ENCODE measurements at places on chromosomes 5 and 9.

DNA sequence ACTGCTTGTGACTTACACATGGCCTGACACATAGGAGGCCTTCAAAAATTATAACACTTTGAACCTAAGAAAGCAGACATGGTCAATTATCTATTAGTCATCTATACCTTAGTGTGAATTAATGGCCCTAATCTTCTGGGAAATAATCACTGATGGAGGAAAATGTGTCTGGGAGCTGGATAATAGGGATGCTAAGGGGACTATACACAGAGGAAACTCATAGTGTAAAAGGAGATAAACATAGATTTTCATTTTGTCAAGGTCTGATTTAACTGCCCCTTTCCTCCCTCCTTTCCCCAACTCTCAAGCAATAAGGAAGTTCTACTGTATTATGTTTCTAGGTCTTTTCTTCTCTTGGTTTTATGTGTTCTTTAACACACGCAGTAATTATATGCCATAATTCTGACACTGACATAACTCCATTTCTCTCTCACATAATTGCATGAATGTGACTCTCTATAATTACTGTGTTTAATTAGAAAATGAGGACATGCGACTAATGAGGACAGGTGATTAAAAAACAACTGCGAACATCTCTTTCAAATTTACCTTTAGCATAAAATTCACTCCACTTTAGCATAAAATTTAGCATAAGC is 18.7 kb upstream of the PRELID2 start:
- DNase-seq: no peak

DNA sequence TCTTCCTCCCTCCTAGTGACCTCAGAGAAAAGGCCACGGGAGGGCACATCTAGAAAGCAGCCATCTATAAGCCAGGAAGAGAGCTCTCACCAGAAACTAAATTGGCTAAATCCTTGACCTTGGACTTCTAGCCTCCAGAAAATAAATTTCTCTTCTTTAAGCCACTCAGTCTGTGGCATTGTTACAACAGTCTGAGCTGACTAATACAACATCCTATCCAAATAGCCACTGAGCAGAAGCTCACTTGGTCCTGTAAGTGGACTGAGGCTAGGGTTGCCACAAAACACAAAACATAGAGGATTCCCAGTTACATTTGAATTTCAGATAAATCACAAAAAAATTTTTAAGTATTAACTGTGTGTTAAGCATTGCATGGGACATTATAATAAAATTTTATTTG is 383.4 kb downstream of the MLLT3 start:
- DNase-seq: no peak

- peak; percentile 62 for DNase-seq
Observed at GRCh38 chr5:74325866-74326265, 314.7 kb downstream of the ENC1 start.

DNA sequence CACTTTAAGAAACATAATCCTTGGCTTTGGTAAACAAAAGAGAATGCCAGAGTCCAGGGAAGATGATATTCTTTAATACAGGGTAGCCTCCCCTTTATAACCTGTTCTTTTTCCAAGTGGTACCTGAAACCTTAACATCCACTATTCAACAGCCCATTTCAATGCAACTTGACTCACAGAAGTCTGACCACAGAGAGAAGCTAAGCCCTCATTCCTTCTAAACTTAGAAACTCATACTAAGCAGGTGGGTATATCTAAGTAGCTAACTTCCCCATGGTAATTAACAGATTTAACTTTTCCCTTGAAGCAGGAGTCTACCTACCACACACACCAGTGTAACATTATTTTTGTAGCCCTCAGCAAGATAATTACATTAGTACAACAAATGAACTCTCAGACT is 91.9 kb downstream of the CEMIP2 start:
- DNase-seq: no peak

GRCh38 chr9:21336457-21336856 is 1.3 kb upstream of the KLHL9 start:
- no peak for DNase-seq

- no peak for DNase-seq
Observed at GRCh38 chr9:34650816-34651215, 1.2 kb upstream of the IL11RA start.

- peak; percentile 49 for DNase-seq
Observed at GRCh38 chr5:56818450-56819037, 3.2 kb downstream of the MAP3K1 start.

DNA sequence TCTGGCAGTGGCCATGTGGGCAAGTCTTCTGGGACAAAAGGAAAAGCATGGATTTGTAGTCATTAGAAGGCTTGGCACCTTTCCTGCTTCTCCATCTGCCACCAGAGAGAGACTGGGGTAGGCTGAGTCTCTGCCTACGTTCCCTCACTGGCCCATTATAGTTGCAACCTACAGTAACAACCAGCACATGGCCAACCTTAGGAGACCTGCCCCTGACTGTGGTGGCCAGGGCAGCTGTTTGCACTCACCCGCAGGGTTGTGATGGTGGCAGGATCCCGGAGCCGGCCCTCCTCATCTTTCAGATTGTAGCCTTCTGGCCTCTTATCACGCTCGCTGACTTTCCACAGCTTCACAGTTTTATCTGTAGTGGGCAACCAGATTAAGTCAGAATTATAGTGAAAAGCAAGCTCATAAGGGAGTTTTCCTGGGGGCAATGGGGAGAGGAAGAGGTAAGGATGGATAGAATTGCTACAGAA is 174.9 kb upstream of the GPR151 start:
- DNase-seq: no peak

DNA sequence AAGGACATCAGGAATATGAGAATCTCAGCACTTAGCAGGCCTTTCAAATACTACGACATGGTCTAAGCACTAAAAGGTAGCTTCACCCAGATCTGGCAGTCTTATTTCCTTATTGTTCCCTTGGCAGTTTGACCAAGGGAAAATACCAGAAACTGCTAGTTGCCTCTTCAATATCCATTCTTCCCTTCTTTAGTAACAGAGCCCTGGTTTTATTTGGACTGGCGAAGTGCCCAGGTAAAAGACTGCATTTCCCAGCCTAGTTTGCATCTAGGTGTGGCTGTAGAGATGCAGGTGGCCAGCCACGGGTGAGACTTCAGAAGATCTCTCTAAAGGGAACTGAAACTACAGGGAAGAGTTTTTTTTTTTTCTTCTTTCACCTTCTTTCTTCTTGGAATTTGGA is 21.6 kb downstream of the DMRT2 start:
- no peak for DNase-seq

DNA sequence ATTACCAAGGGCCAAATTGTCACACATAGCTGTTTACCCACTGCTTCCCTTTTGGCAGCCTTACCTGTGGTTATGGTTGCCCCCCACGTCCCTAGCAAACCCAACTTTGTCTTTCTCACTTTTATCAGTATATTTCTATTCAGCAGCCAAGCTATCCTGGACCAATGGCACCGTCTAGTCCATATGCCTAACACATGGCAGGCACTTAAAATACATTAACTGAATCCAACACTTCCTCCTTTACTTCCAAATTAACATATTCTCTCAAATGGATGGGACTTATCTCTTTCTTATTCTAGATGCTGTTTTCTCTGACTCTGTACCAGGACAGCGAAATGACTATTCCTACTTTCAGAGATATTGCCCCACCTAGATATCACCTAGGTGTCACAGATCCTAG is 50.9 kb upstream of the SLC44A1 start:
- no peak for DNase-seq

DNA sequence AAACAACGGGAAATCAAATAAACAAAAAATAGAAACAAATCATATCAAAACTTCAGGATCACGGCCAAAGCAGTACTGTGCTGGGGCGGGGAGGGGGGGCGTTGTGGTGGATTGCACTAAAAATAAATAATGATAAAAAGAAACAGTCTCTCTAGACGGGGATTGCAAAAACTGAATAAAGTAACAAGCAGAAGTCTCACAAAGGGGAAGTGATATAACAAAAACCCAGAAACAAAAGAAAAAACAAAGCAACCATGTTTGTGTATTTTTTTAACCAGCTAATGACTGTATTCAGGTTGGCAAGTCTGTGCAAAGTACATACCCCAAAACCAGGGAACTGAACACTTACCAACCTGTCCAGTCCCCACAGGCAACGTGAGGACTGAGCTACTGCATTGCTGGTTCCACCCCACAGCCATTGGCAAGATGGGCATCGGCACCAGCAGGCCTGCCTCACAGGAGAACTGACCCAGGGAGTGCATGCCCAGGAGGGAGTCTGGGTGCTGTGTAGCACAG is 24.1 kb downstream of the BICD2 start:
- no peak for DNase-seq

DNA sequence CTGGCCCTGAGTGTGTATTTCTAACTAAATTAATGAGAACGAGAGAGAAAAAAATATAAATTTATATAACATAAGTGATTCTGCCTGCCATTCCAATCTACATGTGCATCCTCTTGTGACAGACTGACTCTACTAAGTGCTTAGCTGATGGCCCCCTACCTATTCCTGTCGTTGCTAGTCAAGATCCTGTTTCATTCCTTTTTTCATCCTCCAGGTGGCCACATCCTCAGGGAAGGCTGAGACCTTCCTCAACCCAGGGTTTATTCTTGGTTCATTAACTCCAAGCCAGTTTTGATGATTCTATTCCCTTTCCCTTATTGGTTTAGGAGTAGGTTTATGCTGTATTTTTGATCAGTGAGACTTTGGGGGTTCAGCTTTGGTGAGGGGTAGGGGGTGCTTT is 201.3 kb downstream of the C9orf152 start:
- DNase-seq: no peak

DNA sequence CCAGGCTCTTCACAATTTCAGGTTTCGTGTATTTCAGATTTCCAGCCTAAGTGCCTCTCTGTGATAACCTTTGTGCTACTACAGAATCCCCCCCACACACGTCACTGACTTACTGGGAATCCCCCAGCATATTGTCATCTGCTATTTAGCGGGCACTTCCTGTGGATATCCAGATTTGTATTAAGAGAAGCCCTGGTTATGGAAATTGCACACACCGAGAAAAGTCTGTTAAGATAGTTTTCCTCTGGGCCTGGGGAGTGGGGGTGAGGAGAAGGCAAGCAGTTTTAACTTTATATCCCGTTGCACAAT is 269.9 kb downstream of the MED10 start:
- no peak for DNase-seq

DNA sequence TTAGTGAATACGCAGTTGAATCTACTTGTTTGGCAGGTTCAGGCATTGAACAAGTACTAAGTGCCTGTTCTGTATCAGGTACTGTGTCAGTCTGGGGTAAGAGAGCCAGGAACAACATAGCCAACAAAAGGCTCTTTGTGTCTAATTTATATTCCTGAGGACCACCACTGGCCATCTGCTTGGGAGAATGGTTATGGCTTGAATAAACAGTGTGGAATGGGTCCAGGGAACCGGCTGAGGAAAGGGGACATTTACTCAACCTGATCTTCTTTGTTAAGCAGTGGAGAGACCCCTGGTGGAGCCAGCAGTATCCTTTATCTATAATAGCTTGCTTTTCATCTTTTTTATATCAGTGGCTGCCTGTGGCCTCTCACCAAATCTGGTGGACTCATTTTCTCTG is 38.6 kb downstream of the EXOSC2 start:
- peak; percentile 31 for DNase-seq

DNA sequence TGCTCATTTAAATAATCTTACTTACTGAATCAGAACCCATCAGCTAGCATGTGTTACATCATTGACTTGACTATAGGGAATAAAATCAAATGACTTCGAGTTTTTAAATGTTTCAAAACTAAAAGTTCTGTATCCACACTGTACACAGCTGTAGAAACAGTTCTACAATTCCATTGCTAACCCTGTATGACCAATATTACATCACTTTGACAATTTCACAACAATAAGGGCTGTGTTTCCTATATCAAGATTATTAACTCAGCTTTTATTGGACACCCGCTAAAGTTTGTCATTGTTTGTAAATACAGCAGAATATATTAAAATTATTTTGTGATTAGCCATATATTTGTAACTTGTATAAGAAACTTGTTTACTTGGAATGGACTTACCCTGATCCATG is 540.8 kb downstream of the PRELID2 start:
- DNase-seq: no peak

DNA sequence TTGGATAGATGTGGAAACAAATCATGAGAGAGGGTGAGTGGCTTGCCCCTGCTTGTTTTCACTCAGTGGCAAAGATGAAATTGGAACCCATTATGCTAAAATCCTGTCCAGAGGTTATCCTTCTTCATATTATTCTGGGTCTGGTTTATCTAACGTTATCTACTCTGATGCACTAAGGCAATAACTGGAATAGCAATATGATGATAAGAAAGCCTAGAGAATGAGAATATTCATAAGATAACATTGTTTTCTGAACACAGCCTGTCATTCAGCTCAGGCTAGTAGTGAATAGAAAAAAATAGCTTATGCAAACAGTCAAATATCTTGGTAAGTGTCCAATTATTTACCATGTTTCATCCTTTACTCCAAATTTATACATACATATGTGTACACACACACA is 132.0 kb upstream of the C6 start:
- DNase-seq: no peak

DNA sequence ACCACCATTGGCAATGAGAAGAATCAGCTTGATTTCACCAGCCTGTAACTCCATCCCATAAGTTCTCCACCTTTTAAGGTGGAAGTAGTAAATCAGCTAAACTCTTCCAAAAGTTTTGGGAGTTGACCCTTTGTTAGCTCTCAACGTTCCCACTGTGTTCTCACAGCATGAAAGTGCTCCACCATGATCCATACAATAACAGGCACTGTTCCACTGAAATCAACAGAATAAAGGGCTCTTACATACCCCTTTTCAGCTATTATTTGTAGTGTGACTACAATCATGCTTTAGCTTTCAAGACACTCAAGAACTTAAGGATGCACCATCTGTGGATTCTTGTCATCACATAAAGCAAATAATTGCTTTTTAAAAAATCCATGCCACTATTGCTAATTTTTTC is 81.6 kb downstream of the PPP2R2B start:
- DNase-seq: no peak

DNA sequence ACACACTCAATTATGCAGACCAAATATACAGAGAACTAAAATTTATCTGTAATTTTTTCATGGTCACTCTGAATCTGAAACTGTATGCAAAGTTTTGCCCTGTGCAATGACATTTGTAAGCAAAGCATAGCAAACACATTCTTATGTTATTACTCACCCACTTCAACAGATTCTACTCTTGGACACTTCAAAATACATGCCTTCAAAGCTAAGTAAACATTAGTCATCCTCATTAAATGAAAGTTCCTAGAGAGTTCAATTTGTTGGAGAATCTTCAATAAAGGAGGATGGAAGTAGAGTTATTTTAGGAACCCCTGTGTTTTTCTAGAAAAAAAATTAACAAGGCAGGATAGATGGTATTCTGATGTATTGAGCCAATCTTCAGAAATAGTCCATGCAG is 639.7 kb upstream of the C9orf72 start:
- DNase-seq: peak; percentile 41

GRCh38 chr9:136234597-136234996 is 11.0 kb downstream of the QSOX2 start:
- DNase-seq: no peak

- no peak for DNase-seq
Observed at GRCh38 chr5:4142842-4143241, 547.2 kb downstream of the IRX1 start.

GRCh38 chr9:29066141-29066640 is 1492.9 kb upstream of the C9orf72 start:
- peak; percentile 9 for DNase-seq

GRCh38 chr5:6291961-6292360 is 86.4 kb downstream of the MED10 start:
- peak; percentile 22 for DNase-seq
